ENCODE measurements at places on chromosomes 4 and X. TPM values are rescaled to one million over a fixed set of nuclear protein-coding genes. Genes with fewer than 3 reads are reported as not detected.

GRCh38 chr4:150681063-150681462, 99.1 kb downstream of the MAB21L2 start:
- no peaks in the 10 kb centered on the region for H3K4me1 ChIP-seq
- no peaks in the 10 kb centered on the region for H3K27me3 ChIP-seq
- no peaks in the 10 kb centered on the region for H3K36me3 ChIP-seq
- H3K4me3 ChIP-seq: no peak overlapping the region

DNA sequence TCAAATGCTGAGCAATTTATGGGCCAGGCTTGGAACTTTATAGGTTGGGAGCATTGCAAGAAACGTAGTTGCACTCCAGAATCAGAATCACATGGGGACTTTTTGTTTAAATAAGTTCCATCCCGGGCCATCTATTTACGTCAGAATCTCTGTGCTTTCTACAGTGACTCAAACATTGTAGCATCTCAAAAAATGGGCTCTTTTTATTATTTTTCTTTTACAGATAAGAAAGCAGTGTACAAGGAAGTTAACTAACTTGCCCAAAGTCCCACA, 10.2 kb downstream of the CC2D2A start:
- H3K4me3 ChIP-seq: peak overlapping the region; percentile 74
- no peaks in the 10 kb centered on the region for H3K27me3 ChIP-seq
- H3K36me3 ChIP-seq: no peaks in the 10 kb centered on the region
- peaks cover 9% of the 10 kb centered on the region for H3K4me1 ChIP-seq

DNA sequence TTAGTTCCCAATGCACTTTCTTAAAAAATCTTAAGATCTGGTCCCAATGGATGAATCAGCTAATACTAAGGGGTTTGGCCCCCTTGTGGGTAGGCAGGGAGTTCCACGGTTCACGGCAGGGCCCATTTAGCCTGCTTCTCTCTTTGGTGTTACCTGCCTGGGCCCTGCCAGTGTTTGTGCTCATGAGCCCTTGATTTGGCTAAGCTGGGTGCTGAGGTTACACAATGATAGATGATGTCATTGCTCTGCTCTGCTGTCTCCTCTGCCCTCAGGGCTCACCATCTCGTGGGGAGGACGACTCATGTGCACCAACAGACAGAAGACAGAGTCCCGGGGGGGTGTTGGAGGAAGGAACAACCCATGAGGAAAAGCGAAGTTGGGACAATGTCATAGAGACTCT, 24.4 kb downstream of the RTL5 start:
- no peak overlapping the region for H3K4me3 ChIP-seq
- H3K36me3 ChIP-seq: no peaks in the 10 kb centered on the region
- no peaks in the 10 kb centered on the region for H3K27me3 ChIP-seq
- H3K27ac ChIP-seq: no peak overlapping the region
- peak; percentile 81 for DNase-seq

DNA sequence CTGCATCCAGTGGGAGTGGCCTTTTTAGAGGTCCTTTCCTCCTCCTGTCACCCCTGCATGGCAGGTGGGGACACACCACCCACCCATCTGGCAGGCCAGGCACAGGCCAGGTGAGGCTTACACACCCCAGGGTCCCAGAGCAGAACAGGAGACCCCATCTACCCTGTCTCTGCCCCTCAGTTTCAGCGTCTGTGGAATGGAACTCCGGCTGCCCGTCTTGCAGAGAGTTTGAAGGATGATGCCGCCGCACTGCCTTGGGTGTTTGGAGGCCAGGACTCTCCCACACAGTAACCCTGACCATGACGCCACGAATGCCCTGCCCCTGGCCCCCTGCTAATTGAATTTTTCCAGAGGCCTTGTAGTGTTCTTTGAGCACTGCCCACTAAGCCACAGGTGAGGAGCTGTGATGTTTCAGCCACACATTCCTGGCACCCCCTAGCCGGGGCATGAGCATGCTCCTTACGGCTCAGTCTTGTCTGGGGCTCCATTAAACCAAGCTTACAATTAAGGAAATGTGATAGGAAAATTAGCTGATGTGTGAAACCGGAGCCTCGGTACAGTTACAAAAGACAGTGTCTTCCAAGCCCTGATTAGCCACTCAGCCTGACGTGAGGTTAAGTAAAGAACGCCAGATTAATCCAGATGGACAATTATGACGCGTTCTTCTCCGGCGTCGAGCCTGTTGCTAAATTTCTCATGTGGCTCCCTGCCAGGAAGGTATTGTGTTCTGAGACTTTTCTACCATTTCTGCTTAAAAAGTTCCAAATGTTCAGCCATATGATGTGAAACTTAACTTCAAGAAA, 39.3 kb downstream of the HMX1 start:
- H3K27me3 ChIP-seq: peaks cover 14% of the 10 kb centered on the region
- H3K27ac ChIP-seq: no peak overlapping the region
- H3K4me3 ChIP-seq: no peak overlapping the region
- DNase-seq: peak; percentile 56

DNA sequence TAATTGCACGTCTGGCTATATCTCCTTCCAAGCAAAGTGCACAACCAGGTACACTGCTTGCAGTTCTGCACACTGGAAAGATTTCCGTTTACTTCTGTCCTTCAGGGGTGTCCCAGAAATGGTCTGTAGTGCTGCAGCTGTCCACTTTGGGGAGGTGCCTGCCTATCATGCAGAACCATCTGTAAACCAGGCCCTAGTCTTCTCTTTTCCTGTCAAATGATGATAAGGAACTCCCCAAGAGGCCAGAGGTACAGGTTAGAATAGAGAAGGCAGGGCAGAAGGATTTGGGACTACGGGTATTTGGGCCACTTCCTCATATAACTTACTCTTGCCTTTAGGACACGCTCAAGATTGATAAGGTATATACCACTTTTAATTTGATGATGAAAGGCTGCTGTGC, 746.9 kb downstream of the FAT4 start:
- H3K4me3 ChIP-seq: no peak overlapping the region
- no peaks in the 10 kb centered on the region for H3K27me3 ChIP-seq
- no peaks in the 10 kb centered on the region for H3K36me3 ChIP-seq
- DNase-seq: no peak
- no peak overlapping the region for H3K27ac ChIP-seq

- no peak overlapping the region for H3K4me3 ChIP-seq
- no peaks in the 10 kb centered on the region for H3K36me3 ChIP-seq
- no peak overlapping the region for H3K27ac ChIP-seq
- H3K4me1 ChIP-seq: peaks cover 8% of the 10 kb centered on the region
- H3K27me3 ChIP-seq: no peaks in the 10 kb centered on the region
- DNase-seq: no peak
Measured at GRCh38 chr4:141578451-141578850, 57.9 kb upstream of the IL15 start.

DNA sequence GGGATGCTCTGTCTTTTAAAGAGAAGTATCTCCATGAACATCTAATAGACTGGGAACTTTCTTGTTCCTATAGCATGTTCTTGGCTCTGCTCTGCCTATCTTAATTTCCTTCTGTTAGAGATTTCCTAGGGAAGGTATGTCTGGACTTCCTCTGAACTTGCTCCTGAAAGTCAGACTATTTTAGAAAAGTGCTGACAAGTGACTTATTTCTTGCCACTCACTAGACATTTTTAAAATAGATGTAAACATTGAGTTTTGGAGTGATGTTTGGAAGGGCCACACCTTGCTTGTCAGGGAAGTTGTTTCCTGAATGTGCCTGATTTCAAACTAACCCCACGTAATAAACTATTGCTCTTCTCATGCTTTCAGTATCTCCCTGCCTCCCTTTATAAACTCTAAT, 62.4 kb upstream of the ATP8A1 start:
- no peaks in the 10 kb centered on the region for H3K27me3 ChIP-seq
- no peaks in the 10 kb centered on the region for H3K4me1 ChIP-seq
- H3K4me3 ChIP-seq: no peak overlapping the region
- H3K27ac ChIP-seq: no peak overlapping the region
- no peaks in the 10 kb centered on the region for H3K36me3 ChIP-seq

DNA sequence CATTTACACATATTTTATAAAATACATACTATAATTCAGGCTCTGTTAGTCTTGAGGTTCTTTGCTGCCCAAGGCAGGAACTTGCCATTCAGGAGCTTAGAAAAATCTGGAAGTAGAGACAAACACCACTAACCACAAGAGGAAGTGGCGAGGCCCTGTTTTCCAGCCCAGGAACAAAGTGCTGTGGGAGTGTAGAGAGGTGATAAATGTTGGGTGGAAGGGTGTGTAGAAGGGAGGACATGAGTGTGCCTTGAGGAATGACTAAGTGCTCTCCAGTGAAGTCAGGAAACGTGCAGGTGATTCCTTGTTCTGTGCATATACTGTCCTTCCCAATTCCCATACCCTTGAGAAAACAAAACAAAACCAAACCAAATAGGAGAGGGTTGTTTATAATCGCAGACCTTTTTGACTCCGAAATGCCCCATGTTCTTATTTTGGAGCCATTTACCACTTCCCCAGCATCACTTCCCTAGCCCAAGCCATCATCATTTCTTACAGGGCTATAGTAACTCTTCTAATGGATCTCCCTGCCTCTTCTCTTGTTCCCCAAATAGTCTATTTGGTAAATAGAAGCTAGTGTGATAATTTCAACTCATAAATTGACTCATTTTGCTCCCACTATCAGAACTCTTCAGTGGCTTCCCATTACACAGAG, 83.2 kb downstream of the GPAT3 start:
- peak; percentile 46 for DNase-seq
- peaks cover 19% of the 10 kb centered on the region for H3K4me1 ChIP-seq
- H3K36me3 ChIP-seq: no peaks in the 10 kb centered on the region
- H3K4me3 ChIP-seq: peak overlapping the region; percentile 35
- H3K27me3 ChIP-seq: no peaks in the 10 kb centered on the region

GRCh38 chrX:154000051-154000450, 19.7 kb downstream of the IRAK1 start:
- peak overlapping the region; percentile 40 for H3K4me3 ChIP-seq
- DNase-seq: no peak
- H3K36me3 ChIP-seq: no peaks in the 10 kb centered on the region

The UCHL1 gene
- total RNA-seq: 443 TPM

GRCh38 chrX:111164728-111165127, 68.7 kb downstream of the PAK3 start:
- H3K36me3 ChIP-seq: no peaks in the 10 kb centered on the region
- no peaks in the 10 kb centered on the region for H3K4me1 ChIP-seq
- H3K4me3 ChIP-seq: no peak overlapping the region

The RPS6KA6 gene
- 5.4 TPM for total RNA-seq

DNA sequence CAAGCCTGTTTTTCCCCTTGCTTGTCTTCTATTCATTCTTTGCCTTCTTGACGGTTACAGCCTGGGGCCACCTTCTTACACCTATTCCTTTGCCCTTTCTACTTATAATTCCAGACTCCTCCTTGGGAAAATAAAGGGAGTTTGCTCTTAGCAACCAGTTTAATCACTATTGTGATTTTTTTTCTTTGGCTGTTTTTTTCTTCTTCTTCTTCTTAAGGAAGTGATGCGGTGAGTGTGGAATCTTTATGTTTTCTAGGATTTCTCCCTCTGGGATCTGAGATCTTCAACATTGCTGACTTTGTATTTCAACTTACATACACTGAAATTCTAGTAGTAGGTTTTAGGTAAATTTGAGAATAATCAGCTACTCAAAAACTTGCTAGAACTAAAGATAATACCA, 1.1 kb upstream of the KLHL13 start:
- H3K27me3 ChIP-seq: 0 out of 2 replicates have a peak, but pooled peaks cover 5% of the 10 kb centered on the region
- H3K4me3 ChIP-seq: no peak overlapping the region
- no peak for DNase-seq
- no peaks in the 10 kb centered on the region for H3K36me3 ChIP-seq

The ASB12 gene
- not detected for total RNA-seq

The SAP30 gene
- total RNA-seq: 4.4 TPM

- no peak for DNase-seq
- no peaks in the 10 kb centered on the region for H3K4me1 ChIP-seq
- H3K4me3 ChIP-seq: no peak overlapping the region
- no peak overlapping the region for H3K27ac ChIP-seq
- H3K36me3 ChIP-seq: no peaks in the 10 kb centered on the region
- H3K27me3 ChIP-seq: 0 out of 2 replicates have a peak, but pooled peaks cover 5% of the 10 kb centered on the region
Measured at GRCh38 chr4:13711233-13711785, 83.8 kb upstream of the BOD1L1 start.

- H3K27ac ChIP-seq: peak overlapping the region; percentile 18
- peak; percentile 77 for DNase-seq
- H3K36me3 ChIP-seq: no peaks in the 10 kb centered on the region
- H3K4me3 ChIP-seq: peak overlapping the region; percentile 98
- peaks cover 3% of the 10 kb centered on the region for H3K27me3 ChIP-seq
Measured at GRCh38 chr4:159104694-159105414, 2.0 kb downstream of the RAPGEF2 start.

The SOX3 gene
- total RNA-seq: not detected

The PAGE4 gene
- not detected for total RNA-seq

DNA sequence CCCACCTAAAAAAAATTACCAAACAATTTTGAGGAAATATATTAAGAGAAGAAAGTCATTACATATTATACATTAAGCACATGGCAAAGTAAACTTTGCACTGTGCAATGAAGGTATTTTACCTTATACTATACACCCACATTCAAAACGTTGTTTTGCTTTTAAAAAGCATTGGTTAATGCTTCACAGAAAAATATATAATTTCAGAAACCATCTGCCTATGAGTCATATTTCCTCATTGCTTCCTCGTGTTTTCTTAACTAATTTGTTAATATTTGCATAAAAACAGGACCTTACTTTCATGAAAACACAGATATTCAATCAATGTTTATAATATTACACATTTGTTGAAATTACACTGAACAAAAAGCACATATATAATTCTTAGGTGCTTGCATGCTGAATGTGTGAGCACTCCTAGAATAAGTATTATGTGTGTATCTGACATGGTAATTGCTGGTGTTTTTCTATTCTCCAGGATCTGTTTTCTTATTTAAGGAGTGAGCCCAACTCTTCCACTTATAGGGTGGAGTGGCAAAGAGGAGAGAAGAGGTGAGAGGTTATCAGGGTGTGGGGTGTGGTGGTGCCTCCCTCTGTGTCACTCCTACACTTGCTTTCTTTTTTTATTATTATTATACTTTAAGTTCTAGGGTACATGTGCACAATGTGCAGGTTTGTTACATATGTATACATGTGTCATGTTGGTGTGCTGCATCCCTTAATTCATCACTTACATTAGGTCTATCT, 95.1 kb upstream of the IQCM start:
- no peaks in the 10 kb centered on the region for H3K4me1 ChIP-seq
- H3K4me3 ChIP-seq: no peak overlapping the region
- no peaks in the 10 kb centered on the region for H3K36me3 ChIP-seq
- H3K27ac ChIP-seq: no peak overlapping the region
- no peak for DNase-seq

- no peak overlapping the region for H3K27ac ChIP-seq
- no peak for DNase-seq
- no peaks in the 10 kb centered on the region for H3K4me1 ChIP-seq
- no peaks in the 10 kb centered on the region for H3K27me3 ChIP-seq
- no peak overlapping the region for H3K4me3 ChIP-seq
- H3K36me3 ChIP-seq: no peaks in the 10 kb centered on the region
Measured at GRCh38 chr4:70008771-70009170, 13.0 kb downstream of the STATH start.
